ENCODE measurements at places on chromosomes 5 and 9.

DNA sequence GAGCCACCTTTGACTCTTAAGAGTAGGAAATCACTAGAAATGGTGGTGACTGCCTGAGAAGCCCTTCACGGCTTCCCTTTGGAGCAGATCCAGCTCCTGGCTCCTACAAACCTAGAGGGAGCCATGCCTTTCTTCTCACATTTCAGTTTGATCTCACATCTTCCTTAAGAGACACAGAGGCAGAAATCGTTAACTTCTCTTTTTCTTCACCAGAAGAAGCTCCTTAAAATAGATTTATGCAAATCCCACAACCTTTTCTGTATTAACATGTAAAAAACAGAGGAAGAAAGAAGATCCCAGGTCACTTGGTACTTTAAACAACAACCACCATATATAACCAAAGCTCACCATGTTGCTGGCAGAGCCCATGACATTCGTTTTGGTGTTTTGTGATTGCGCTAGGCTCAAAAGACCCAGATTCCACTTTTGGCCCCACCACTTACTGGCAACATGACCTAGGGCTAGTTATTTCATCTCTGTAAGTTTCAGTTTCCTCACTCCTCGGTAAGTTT lies 29.6 kb downstream of the PAX5 start:
- no peak for DNase-seq

- no peak for DNase-seq
Observed at GRCh38 chr9:135827866-135828580, 79.3 kb downstream of the CAMSAP1 start.

DNA sequence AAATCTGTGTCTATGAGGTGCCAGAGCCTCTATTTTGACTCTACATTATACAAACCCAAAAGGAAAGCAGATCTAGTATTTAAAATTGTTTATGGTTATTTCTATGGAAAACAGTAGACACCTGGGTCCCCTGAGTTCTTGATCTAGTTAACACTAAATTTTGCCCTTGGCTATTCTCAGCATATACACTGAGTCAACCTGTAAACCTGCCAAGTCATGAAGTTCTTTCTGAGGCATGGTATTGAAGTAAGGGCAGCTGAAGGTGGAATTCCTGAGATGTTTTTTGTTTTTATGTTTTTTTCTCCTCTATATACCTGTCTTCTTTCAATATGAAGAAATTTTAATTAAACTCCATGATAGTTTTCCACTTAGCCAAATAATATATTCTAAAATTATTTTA lies 120.2 kb downstream of the PDE4D start:
- DNase-seq, result no peak

- DNase-seq, result no peak
Observed at GRCh38 chr5:1791176-1791575, 8.5 kb downstream of the MRPL36 start.

DNA sequence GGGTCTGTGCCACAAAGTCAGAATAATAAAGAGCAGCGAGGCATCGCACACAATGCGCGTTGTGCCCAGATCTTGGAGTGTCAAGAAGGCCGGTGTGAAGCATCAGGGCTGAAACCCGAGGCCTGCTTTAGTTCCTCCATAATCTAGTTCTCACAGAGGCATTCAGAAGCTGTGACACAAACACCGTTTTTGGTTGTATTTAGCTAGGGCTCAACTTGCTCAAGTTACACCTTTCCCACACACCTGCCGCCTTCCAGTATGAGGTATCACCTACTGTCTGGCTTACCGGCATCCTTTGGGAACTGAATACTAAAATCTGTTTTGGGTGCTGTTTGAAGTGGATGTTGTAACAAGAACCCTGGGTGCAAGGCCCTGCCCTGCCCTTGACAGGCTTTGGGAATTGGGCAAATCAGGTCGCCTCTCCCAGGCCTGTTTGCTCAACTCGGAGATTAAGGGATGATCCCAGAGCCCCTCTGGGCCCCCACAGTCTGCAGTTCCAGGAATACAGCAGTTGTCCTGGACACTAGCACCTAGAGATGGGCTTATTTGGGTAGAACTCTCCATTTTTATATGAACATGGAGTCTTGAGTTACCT lies 27.0 kb downstream of the SLC25A25 start:
- no peak for DNase-seq

DNA sequence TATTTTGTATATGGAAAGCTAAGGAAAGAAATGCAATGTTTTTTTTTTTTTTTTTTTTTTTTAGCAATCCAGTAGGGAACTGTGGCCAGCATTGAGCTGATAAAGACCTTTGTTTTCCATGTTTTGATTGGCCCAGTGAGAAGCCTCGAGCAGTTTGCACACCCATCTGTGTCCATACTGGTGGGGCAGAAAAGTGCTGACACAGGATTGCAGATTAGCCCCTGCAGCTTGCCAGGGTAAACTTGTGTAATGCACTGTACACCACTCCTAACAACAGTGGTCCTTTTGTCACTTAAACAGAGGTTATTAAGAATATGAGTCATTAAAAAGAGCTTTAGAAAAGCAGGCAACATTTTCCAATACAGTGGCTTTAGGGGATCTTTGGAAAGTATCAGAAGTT lies 132.8 kb upstream of the CDKN2B start:
- no peak for DNase-seq

GRCh38 chr5:144072518-144072927 lies 97.9 kb downstream of the YIPF5 start:
- DNase-seq, result no peak

GRCh38 chr9:96779089-96779488 lies 1.2 kb upstream of the ZNF510 start:
- DNase-seq, result no peak

GRCh38 chr9:80502306-80502705 lies 930.5 kb downstream of the TLE4 start:
- no peak for DNase-seq

DNA sequence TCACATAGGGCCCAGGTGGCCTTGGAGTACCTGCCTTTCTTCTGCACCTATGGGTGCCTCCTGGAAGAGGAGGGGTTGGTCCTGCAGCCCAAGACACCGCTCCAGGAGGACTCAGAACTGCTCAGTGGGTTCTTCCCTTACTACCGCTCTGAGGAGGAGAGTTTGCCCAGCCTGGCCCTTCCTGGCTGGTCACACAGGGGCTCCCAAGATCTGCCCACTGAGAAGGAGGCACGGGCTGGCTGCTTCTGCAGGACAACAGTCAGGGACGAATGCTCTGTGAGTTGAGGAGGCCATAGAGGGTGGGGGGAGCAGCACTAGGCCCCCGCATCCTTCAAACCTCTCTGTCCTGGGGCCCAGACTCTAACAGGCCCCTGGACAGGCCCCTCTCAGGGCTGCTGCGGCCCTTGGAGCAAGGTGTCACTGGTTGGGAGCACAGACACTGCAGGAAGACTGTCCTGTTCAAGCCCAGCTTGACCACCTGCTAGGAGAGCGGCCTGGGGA lies 9.9 kb upstream of the SLC25A48 start:
- no peak for DNase-seq

- no peak for DNase-seq
Observed at GRCh38 chr5:163565931-163566608, 60.7 kb downstream of the MAT2B start.

DNA sequence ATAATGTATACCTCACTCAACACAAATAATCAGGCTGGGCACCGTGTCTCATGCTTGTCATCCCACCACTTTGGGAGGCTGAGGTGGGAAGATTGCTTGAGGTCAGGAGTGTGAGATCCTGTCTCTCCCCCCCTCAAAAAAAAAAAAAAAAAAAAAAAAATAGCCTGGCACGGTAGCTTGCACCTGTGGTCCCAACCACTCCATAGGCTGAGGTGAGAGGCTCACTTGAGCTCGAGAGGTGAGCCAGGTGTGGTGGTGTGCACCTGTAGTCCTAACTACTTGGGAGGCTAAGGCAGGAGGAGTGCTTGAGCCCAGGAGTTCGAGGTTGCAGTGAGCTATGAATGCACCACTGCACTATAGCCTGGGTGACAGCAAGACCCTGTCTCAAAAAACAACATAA lies 9.6 kb upstream of the ETF1 start:
- no peak for DNase-seq

DNA sequence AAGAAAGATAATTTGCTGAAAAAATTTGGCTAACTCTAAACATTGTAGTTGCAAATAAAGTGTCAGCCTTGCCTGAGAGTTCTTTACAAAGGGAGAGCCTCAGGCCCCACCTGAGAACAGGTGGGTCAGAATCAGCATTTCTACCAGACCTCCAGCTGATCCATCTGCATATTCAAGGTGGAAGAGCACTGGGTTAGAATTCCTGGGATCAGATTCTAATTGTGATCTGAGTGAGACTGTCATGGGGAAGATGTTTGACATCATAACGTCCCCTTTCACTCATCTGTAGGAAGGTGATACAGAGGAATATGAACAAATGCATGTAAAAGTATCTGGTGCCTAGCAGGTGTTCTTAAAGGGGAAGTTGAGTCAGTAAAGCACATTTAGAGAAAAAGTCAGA lies 54.6 kb downstream of the FBXL7 start:
- no peak for DNase-seq

- no peak for DNase-seq
Observed at GRCh38 chr9:69637193-69637816, 34.9 kb downstream of the APBA1 start.

DNA sequence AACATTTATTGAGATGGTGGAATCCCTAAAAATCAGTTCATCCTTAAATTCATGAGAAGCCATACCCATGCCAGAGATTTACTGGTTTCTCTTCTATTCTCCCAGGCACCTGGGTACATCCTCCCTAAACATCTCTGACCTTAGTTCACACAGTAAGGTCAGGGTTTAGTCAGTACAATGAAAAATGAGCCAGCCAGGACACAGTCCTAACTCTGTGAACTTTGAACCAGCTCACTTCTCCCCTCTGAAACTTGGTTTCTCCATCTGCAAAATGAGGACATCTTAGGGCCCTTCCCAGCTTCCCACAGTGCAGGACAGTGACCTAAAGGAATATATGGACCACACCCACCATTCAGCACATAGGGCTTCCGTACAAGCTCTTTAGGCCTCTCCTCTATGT lies 1.9 kb downstream of the NOP16 start:
- no peak for DNase-seq

GRCh38 chr9:86893811-86894490 lies 53.4 kb downstream of the GAS1 start:
- no peak for DNase-seq

DNA sequence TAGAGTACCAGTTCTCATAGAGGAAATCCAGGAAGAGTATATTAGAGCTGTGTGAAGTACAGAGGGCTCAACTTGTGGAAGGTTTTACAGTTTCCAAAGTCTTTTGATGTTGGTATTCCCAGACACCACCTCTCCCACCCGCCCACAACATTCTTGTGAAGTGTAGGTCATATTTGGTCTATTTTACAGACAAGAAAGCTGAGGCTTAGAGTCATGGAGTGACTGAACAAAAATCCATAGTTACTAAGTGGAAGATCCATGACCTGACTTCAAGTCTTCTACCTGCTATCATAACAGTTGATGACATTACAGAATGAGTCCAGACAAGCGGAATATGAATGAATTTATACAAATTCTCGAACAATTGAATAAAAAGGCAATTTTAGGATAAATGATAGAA lies 187.1 kb upstream of the RPS23 start:
- no peak for DNase-seq

GRCh38 chr9:96450613-96451528 lies 902 bp downstream of the HABP4 start:
- no peak for DNase-seq

- no peak for DNase-seq
Observed at GRCh38 chr5:97043511-97043910, 98.9 kb downstream of the LIX1 start.

DNA sequence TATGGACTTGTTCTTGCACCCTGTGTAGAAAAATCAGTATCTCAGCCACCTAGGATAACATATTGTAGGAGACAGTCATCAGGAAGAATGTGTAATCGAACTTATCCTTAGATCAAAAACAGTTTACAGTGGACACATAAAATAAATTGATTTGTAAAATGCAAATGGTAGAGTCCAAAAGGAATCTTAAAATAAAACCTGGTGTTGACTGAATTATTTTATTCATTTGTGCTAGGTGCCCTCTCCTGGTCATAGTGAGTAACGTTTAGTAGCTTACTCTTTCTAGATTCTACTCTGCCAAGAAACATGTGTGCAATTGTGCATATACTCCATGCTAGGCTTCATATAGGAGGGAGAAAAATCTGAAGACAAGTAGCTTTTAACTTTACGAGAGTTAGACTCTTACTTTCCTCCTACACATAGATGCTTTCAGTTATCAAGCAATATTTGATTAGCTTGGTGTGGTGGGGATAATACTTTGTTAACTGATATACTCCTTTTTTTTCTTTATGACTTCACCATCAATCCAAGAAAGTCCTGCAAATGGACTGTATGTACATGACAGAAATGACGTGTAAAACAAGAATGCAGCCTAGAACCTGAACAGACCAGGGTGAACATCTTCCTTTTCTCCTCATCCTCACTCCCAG lies 23.7 kb upstream of the LOX start:
- DNase-seq, result no peak

DNA sequence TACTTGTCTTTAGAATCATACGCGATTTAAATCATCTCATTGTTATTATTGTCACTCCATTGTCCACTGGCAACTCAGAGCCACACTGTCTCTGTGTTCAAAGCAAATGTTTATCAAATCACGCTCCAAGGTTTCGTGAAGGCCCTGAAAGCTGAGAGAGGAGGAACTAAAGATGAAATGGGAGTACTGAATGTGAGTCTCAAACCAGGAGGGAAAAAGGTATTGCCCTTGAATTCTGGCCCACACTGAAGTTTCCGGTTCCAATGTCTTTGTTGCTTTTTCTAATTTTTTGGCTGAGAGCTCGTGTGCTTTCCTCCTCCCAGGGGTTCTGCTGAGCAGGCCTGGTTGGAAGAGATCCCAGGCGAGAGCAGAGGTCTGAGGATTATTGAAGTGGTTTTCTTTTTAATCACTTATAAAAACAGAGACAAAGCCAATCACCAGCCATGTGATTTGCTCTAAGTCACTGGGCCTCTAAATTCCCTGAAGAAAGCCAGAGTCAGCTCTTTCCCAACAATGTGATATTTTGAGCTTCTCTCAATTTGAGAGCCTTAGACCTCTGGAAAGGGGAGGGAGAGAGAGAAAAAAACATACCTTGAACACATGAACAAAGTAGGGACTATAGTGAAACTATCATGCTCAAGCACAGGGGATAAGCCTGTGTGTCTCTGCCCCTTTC lies 420.8 kb upstream of the GRAMD2B start:
- DNase-seq, result no peak

GRCh38 chr5:122653087-122654017 lies 121.5 kb upstream of the SNX2 start:
- DNase-seq, result no peak

GRCh38 chr5:150386024-150386855 lies 26.5 kb downstream of the CD74 start:
- DNase-seq, result no peak

DNA sequence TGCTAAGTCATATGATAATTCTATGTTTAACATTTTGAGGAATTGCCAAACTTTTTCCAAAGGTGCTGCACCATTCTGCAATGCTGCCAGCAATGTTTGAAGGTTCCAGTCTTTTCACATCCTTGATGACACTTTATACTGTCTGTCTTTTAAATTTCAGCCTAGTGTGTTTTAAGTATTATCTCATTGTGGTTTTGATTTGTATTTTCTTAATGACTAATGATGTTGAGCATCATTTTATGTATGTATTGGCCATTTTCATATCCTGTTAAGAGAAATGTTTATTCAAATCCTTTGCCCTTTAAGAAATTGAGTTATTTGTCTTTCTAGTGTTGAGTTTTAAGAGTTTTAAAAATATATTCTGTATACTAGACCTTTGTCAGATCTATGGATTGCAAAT lies 5.0 kb upstream of the TEX48 start:
- no peak for DNase-seq
